CD14-positive monocyte (primary cell): ENCODE measurements at places on chromosomes 16 and 17.

GRCh38 chr16:23149993-23150364 is 727 bp upstream of the USP31 start:
- DNase-seq = no peak

GRCh38 chr16:29198731-29199521 is 207.6 kb downstream of the NPIPB11 start:
- DNase-seq = no peak

DNA sequence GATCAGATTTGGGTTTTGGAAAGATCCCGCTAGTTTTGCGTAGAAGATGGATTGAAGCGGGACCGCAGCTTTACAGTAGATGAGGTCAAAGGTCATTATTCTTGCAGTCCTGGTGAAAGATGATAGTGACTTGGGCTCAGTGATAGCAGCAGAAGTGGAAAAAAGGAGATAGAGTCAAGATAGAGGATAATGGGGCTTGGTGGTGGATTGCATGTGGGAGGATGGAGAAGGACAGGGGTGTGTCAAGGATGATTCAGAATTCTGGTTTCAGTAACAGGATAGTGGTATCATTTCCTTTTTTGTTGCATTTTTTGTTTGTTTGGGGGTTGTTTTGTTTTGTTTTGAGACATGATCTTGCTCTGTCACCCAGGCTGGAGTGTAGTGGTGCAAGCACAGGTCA is 28.7 kb downstream of the CHD9NB start:
- no peak for DNase-seq

- no peak for DNase-seq
These were observed 215.7 kb upstream of the CIBAR2 start for GRCh38 chr16:85327731-85328675.

DNA sequence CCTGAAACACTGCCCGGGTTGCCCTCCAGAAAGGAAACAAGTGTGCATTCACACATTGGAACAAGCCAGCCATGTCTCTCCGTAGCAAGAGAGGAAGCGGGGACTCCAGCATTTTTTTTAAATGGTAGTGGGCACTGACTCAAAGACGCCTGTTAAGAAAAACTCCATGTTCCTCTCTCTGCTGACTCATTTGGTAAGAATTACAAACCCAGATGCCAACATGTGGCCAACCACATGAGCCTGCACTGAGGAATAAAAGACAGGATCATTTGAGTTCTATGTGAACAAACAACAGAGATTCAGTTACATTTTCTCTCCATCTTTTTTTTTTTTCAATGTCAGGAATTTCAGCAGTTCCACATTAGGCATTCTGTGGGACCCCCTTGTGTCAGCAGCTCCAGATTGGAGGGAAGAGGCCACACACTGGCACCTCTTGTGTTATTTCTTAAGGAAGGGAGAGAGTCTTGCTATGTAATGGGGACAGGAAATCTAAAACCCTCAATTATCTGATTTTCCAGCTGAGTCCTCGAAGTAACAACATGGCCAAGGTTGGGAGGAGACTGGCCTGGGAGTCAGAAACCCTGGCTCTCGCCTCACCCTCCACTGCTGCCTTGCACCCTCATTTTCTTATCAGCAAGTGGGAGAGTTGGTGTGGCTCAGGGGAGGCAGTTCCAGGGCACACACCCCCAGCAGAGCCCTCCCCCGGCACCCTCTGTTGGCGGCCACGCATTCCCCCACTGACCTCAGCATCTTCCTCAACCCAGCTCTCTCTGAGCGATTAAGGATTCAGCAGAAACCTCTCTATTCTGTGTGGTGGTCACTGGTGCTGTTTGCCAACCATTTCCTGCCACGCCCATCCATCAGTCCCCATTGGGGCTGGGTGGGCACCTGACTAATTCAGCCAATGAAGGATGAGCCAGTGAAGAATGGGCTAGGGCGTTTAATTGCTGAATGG is 173.0 kb downstream of the FOXL1 start:
- DNase-seq = no peak

DNA sequence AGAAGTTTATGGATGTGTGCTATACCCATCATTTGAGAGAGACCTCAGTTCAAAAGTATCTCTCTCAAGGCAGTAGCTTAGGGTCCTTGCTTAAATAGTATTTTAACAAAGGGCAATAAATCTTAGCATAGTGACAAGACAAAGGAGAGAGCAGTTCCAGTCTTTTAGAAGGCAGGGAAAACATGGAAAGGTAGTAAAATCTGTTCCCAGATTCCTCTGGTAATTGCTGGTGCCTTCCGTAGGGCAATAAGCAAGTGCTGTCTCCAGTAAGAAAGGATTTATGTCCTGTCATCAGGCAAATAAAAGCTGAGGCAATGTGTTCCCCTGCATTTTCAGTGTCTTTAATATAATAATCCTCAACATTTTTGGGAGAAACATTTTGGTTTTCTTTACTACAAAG is 149.0 kb upstream of the MPHOSPH6 start:
- DNase-seq = no peak

- no peak for DNase-seq
These were observed 526 bp downstream of the TSNAXIP1 start for GRCh38 chr16:67807148-67807682.

DNA sequence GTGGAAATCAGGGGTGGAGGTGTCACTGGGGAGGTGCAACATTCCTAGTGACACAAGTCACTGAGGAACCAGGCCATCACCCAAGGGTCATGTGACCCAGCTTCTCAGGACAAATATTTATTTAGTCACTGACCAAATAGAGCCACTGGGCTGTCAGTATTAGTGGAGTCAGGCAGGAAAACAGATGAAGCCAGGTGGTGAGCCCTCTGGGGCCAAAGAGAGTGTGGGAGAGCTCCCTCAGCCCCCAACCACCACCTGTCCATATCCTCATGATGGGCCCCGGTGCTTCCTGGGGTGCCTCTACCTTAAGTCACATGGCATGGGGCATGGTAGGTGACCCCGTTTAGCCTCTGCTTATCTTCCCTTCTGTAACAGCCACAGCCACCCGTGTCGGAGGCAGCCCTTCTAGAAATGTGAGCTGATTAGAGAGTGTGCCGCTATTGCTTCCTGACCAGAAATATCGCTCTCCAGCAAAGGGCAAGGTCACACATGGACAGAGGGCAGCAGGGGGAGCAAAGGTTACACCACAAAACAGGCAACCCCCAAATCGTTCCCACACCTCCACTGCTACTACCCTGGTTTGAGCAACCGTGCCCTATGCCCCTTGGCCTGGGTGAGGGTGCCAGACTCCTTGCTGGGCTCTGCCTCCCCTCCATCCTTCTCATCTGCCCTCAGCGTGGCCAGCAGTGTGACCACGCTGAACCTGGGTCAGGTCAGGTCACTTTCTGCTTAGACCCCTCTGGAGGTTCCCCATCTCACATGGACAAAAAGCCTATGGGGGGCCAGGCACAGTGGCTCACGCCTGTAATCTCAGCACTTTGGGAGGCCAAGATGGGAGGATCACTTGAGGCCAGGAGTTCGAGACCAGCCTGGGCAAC is 8.6 kb upstream of the AKTIP start:
- DNase-seq = no peak

GRCh38 chr17:43412166-43412565 is 13.4 kb downstream of the ARL4D start:
- DNase-seq = no peak

DNA sequence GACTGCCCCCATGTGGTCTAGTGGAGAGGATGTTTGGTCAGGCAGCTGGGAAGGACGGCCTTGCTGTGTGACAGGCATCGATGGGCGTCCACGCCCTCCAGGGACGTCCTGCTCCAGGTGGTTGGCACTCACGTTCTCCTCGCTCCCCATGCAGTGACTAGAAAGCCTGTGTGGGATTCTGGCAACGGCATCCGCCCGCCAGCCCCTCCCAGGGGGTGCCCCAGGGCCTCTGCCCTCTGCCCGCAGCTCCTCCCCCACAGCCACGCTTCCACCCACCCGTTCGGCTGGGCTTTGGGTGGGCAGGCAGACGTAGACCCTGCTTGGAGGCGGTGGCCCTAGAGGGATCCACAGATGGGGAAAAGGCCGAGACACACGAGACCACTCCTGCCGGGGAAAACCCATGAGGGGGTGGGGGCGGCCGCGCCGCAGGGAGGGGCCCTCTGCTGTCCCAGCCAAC is 4.7 kb upstream of the IL17C start:
- peak; percentile 59 for DNase-seq

DNA sequence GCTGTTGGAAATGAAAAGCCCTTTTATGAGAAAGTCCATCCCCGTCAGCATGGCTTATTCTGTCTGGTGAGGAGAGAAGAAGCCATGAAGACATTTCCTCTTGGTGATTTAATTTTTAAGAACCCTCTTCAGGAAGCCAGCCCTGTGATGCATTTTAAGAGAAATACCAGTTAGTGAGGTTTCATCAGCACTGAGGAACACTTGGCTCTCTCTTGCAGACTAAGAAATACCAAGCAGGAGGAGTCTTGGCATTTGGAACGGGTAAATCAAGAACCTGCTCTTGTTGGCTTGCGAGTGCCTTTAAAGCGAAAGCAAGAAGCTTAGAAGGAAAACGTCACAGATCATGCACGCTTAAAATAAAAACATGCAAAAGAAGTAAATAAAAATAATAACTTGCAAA is 17.5 kb downstream of the RAB11FIP3 start:
- no peak for DNase-seq

GRCh38 chr16:75258807-75259141 is 7.3 kb upstream of the BCAR1 start:
- DNase-seq = no peak

DNA sequence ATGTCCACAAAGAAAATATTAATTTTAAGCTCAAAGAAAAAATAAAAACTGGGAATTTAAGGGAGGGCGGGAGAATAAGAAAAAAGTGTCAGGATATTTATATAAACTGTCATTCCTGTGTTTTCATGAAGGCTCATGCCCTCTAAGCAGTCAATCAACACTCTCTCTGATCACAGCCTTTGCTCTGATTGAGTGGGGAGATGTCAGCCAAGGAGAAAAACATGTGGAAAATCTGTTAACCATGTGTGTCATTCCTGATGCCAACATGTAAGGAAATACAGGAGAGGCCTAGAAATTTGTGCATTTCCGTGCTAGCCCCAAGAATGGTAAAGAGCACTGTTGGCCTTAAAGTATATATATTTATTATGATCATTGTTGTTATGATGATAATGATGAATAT is 137.9 kb upstream of the IRX5 start:
- no peak for DNase-seq

DNA sequence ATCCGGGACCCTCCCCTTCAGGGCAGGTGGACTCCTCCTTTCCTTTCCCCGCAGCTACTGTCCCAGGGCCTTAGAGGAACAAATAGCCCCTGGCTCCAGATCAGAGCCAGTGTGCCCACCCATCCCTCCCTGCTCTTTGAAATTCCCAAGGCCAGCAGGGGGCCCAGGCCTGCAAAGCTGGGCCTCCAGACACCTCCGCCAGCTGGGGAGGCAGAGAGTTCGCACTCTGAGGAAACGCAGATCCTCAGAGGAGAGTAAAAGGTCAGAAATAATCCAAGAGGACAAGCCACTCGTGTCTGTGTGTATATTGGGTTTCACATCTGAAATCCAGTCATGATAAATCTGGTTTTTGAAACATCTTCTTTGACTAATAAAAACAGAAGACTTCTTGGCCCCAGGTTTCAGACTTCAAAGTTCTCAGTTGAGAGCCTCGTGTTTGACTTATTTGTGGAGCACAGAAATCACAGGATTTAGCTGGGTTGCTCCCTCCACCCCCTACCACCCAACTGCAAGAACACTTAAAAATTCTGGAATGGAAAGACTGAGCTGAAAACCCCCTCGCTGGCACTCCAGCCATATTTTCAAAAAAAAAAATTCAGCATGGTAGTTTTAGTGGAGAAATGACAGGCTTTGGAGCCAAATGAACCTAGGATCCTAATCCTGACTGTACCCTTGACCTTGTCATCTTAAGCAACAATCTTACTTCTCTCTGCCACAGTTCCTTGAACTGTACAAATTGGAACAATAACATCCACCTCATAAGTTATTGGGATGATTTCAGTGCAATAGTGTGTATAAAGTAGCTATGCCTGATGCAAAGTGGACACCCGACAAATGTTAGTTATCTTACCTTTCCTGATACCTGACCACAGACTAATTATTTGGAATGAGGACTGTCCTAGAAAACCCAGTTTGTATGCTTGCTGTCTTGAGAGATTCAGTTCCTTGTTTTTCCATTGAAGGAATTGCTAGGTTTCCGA is 44.5 kb upstream of the TBX2 start:
- DNase-seq = no peak

GRCh38 chr17:301681-302299 is 50.8 kb downstream of the RPH3AL start:
- DNase-seq = no peak

GRCh38 chr17:73281928-73282327 is 20.2 kb upstream of the CPSF4L start:
- DNase-seq = no peak
